ENCODE measurements at places on chromosomes 7 and 10.

DNA sequence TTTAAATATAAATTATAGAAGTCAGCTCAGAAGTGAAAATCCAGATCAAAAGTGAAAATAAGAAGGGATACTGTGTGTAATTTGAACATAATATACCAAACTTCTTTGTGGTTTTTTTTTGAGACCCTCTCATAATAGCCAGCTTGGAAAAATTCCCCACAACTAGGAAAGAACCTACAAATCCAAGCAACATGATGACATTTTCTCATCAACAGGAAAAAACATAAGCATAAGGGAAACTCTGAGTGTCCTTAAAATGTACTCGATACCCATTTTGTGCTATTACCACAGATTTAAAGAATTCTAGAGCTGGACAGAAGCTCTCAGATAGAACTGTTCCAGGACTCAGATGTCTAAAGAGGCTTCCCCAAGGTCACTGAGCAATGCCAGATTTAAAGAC is 214.8 kb upstream of the KLF14 start:
- no peak for DNase-seq

- peak; percentile 62 for DNase-seq
These were observed 486 bp downstream of the HIPK2 start for GRCh38 chr7:139777133-139777891.

- DNase-seq, result no peak
These were observed 111.6 kb downstream of the MAD1L1 start for GRCh38 chr7:2120841-2121830.

- DNase-seq, result no peak
These were observed 52.2 kb downstream of the VKORC1L1 start for GRCh38 chr7:65925040-65925439.

DNA sequence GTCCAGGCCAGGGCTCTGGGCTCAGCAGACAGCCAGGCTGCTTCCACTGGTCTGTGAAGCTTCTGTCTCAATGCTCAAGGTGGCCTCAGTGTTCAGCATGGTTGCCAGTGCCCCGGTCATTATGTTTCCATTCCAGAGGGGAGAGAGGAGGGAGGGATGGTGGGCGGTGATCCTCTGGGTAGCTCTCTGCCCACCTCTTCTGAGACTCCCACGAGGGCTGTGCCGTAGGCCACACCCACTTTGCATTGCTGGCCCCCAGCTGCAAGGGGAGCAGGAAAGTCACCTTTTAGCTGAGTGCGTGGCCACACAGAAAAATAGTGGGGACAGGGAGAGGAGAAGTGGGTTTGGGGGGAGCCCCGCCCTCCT is 42.5 kb downstream of the FOXK1 start:
- no peak for DNase-seq

DNA sequence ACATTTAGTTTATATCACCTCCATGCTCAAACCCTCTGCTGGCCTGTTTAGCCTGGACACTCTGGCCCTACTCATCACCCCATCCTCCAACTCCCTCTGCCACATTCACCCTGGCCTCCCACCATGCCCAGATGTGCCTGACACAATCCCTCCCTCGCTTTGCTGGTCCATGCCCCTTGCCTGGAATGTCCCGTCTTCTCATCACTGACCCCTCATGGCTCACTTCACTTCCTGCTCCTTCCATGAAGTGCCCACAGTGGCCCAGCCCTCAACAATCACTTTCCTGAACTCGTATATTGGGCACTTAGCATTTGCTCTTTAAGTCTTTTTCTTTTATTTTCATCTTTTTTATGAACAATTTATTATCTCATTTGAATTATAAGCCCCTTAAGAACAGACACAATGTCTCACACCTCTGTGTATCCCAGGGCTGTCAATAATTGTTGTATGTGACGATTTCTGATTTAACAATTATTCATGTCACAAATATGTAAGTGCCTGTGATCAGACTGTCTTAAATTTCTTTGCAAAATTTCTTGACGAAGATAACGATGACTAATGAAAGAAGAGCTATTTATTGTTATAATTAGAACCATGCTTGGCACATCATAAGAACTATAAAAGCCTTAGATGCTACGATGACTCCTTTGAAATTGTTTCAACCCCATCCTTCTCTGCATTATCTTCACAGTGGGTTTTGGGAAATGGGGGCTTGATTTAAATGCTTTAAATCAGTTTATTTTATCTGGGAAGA is 209.9 kb upstream of the YAE1 start:
- DNase-seq, result no peak

DNA sequence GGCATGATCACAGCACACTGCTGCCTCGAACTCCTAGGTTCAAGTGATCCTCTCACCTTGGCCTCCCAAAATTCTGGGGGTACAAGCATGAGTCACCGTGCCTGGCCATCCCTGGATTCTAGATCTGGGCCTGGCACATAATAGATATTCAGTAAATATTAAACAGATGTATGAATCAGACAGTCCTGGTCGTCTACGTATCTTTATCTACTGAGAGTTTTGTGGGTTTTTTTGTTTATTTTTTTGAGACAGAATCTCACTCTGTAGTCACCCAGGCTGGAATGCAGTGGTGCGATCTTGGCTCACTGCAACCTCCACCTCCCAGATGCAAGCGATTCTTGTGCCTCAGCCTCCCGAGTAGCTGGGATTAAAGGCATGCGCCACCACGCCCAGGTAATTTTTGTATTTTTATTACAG is 24.3 kb upstream of the ITGB1 start:
- no peak for DNase-seq

DNA sequence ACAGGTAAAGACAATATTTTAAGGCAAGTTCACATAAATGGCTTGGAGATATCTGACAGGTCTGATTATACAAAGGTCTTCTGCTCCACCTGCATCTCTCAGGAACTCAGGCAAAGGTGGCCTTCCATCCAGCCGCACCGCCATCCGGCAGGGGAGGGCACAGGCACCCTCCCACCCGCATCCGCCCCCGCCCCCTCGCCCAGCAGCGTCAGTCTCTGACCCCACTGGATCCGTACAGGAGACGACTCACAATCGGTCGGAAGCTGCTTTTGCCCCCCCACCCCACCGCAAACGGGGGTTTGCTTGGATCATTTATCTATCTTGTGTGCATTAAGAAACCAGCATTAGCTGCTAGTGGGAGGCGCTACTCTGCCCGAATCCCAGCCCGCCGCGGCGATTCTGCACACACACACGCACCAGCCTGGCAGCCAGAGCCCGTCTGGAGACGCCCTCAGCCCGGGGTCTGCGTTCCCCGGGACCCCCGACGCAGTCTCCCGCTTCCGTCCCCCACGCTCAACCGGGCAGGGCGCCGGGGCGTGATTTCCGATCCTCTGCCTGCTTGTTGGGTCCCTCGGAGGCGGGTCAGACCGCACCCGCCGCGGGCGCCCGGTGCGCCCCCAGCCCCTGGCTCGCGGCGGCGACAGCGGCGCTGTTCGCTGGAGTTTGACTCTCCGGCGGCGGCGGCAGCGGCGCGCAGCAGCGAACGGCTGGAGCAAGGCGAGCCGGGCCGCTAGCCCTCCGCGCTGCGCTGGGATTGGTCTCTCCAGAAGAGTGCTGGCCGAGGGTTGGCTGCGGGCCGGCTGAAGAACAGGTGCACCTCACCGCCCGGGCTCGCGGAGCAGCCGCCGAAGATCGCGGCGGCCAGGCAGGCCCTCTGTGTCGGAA is 820 bp upstream of the NRG3 start:
- no peak for DNase-seq

GRCh38 chr10:98414932-98415730 is at the start of gene PYROXD2:
TSS of gene PYROXD2 (minus strand) at chr10:98415182. CDS start at chr10:98415135, 47 bp downstream.
- peak; percentile 25 for DNase-seq

- DNase-seq, result peak; percentile 75
These were observed 37.8 kb downstream of the CLRN3 start for GRCh38 chr10:127854769-127855590.

DNA sequence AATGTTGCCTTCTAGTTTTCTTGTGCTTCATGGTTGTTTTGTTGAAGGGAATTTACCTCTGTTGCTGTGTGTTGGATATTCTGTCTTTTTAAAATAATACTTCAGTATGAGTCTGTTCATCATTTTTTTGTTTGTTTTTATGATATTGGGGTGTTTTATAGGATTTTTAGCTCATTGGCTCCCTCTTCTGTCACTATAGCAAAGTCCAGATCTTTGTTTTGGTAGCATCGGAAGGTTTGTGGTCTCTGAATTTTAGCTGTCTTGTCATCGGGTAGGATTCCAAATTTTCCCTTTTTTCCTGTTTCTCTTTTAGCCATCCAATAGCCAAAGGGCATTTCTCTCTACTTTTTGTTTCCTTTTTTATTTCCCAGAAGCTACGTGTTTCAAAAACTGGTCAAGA is 91.4 kb downstream of the EXOC4 start:
- no peak for DNase-seq

GRCh38 chr10:123399276-123399839 is 245.2 kb downstream of the BUB3 start:
- DNase-seq, result no peak

DNA sequence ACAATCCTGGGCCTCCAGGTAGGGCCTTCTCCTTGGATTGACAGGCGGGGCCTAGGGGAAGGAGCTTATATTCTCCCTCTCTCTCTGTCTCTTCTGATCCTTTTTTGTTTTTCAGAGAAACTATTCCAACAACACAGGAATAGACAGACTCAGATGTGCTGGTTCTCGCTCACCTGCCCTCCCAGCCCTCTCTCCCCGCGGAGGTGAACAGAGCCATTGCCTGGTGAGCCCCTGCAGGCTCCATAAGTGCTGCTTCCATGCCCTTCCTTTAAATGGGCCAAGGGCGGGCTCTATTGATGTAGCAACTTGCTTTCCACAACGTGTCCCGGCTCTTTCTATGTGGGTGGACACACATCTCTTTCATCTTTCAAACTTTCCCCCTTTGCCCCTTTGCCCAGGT is 47.2 kb upstream of the IGFBP3 start:
- DNase-seq, result no peak

DNA sequence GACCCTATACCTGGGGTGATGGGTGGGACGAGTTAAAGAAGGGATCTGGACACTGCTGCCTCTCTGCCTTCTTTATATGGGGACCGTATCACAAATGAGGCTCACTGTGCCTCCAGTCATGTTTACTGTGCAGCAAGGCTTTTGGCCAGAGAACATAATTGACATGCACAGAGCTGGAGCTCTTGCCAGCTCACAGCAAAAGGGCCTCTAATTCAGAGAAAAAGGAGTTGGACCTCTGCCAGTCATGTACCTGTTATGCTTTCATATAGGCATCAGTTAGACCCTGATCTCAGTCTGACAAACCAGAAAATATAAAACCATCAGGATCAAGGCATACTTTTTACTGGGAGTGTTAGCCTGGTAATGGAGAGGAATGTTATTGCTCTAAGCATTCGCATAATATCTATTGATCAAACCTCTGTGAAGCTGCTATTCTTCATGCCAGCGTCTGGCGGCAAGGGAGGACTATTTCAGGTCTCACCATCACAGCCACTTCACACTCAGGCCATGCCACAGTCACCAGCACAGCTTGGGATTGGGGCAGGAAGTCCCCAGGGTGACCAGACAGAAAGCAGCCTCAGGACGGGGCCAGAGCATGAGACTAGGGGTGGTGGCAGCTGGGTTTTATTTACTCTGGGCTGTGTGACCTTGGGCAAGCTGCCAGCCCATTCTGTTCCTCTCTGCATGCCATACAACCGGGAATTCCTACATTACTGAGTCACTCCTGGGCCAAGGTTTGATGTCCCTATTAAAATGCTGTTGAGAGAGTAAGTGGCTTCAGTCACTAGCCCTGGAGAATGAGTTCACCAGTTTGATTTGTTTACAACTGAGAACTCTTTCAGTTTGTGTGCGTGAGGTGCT is 90.1 kb downstream of the NPSR1 start:
- no peak for DNase-seq

- DNase-seq, result no peak
These were observed 44.8 kb downstream of the CHST15 start for GRCh38 chr10:124048371-124049290.

DNA sequence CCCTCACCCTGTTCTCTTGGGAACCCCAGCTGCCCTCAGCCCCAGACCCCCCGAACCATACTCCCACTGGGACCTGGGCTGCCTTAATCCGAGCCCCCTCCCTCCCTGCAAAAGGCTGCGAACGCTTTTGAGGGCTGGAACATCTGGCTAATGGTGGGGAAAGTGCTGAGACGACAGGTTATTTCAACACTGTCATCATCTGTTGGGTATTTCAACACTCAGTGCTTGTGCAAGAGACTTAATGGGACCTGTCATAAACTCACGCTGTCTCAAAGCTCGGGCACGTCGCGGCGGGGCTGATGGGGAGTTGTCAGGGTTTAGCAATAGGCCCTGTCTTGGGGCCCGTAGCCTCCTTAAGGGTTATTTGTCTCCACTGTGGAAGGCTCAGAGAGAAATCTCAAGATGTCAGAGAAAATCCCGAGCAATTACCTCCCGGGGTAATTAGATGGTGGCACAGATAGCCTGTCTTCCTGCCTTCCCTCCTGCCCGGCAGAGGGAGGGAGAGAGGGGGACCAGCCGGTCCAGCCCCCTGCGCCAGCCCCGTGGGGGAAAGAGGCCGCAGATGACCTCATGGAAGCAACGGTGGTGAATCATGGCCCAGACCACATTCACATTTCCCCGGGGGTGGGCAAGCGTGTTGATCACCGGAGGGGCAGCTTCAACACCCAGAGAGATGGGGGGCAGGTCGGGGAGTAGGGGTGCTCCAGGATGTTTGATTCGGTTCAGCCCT is 88.7 kb upstream of the MYL10 start:
- DNase-seq, result no peak

GRCh38 chr10:96835899-96836298 is 3.8 kb downstream of the LCOR start:
- no peak for DNase-seq

DNA sequence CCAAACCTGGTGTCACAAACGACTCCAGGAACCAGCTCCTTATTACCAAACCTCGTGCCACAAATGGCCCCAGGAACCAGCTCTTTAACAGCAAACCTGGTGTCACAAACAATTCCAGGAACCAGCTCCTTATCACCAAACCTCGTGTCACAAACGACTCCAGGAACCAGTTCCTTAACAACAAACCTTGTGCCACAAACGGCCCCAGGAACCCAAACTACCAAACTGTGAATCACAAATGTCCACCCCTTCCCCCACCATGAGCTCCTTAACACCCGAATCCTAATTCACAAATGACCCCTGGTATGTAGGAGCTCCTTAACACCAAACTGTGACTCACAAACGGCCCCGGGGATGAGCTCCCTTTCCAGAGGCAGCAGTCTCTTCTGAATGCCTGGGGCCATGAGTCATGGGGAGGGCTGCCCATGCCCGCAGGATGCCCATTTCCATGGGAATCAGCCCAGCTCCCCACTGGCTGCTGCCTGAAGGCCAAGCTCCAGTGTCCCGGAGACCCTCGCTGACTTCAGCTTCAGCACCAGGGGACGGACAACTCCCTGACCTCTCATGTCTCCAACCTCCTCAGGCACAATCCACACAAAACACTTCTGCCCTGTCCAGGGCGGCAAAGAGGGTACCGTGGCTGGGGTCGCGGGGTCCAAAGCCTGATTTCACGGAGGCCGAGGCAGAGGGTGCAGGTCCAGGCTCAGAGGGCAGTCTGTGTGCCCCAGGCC is 213.1 kb downstream of the ELFN1 start:
- DNase-seq, result no peak

GRCh38 chr10:91796331-91797047 is 1.7 kb upstream of the TNKS2 start:
- DNase-seq, result peak; percentile 63

GRCh38 chr7:150900675-150901074 is 48.4 kb downstream of the AOC1 start:
- DNase-seq, result no peak
